Thymus (tissue), 14 donors: ENCODE measurements at places on chromosomes 3 and 15.

- H3K27me3 ChIP-seq, result no peaks in the 10 kb centered on the region
- no peak overlapping the region for H3K4me3 ChIP-seq
- H3K36me3 ChIP-seq, result no peaks in the 10 kb centered on the region
- H3K4me1 ChIP-seq, result no peaks in the 10 kb centered on the region
- DNase-seq, result no peak
Measured at GRCh38 chr15:75666823-75667501, 19.2 kb downstream of the SNX33 start.

DNA sequence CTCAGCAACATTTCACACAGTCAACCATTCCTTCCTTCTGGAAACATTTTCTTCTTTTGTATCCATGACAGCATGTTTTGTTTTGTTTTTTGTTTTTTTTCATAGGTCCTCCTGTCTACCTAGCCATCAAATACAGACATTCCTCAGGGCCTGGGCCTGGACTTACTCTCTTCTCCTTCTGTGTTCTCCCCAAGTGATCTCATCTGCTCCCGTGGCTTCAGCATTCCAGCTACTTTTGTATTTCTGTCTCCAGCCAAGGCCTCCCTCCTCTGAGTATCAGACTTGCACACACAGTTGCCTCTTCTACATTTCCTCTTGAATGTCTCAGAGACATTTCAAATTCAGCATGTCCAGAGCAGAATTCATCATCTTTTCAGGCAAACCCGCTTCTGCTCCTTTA, 82.4 kb downstream of the HCN4 start:
- H3K4me3 ChIP-seq, result no peak overlapping the region
- H3K4me1 ChIP-seq, result no peaks in the 10 kb centered on the region
- no peaks in the 10 kb centered on the region for H3K27me3 ChIP-seq
- H3K36me3 ChIP-seq, result no peaks in the 10 kb centered on the region

GRCh38 chr15:80984856-80985255, 4.8 kb downstream of the MESD start:
- peaks cover 22% of the 10 kb centered on the region for H3K4me1 ChIP-seq
- no peaks in the 10 kb centered on the region for H3K27me3 ChIP-seq
- peaks cover 10% of the 10 kb centered on the region for H3K36me3 ChIP-seq
- H3K4me3 ChIP-seq, result no peak overlapping the region

- H3K27ac ChIP-seq, result no peak overlapping the region
- H3K4me3 ChIP-seq, result no peak overlapping the region
- no peak for DNase-seq
- no peaks in the 10 kb centered on the region for H3K27me3 ChIP-seq
- H3K36me3 ChIP-seq, result no peaks in the 10 kb centered on the region
- H3K4me1 ChIP-seq, result no peaks in the 10 kb centered on the region
Measured at GRCh38 chr3:29334706-29335105, 53.8 kb downstream of the RBMS3 start.

DNA sequence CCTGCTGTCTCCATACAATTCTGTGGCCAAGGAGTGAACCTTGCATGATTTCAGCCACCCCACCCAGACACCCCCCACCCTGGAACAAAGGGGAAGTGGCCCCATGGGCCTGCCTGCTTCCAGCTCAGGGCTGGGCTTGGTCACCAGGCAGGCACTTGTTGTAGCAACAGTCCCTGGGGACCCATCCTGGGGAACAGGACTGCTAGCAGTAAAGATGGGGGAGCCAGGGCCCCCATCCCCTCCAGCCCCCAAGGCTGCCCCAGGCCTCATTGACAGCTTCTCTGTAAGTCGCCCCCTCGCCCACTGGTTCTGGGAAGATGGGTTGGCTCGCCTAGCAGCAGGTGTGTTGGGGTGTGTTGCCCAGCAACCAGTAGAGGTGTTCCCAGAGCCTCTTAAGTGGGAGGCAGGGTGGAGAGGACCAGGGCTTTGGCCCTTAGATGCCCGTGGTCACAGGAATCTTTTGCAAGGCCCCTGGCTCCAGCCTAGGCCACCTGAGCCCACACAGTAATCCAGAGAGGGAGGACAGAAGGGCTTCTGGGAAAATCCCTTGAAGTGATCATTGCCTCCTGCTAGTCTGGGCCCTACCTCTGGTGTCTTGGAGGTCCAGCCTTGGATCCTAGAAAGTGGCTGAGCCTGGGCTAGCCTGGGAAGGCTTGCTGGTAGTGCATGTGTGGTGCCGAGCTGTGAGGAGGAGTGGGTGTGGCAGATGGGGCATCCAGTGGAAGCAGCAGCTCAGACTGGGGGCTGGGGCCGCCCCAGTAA, 48.9 kb downstream of the CYP11A1 start:
- no peak overlapping the region for H3K4me3 ChIP-seq
- H3K27me3 ChIP-seq, result no peaks in the 10 kb centered on the region
- no peak overlapping the region for H3K27ac ChIP-seq
- no peaks in the 10 kb centered on the region for H3K36me3 ChIP-seq
- H3K4me1 ChIP-seq, result peaks cover 68% of the 10 kb centered on the region

DNA sequence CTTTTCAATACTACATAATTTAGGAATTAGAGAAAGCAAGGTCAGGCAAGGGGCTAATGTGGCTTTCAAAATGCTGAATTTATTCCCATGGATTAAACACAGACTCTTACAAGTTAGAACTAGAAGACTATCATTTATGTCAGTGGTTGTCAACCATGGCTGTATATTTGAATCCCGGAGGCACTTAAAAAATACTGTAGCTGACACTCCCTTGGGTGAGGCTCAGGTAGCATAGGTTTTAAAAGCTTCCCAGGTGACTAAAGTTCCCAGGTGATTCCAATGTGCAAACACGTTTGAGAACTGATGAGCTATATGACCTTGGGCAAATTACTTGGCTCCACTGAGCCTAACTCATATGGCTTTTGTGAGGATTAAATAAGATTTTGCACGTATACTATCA, 29.6 kb downstream of the AAGAB start:
- no peak overlapping the region for H3K27ac ChIP-seq
- no peaks in the 10 kb centered on the region for H3K4me1 ChIP-seq
- no peaks in the 10 kb centered on the region for H3K36me3 ChIP-seq
- DNase-seq, result no peak
- H3K4me3 ChIP-seq, result no peak overlapping the region

- no peak overlapping the region for H3K4me3 ChIP-seq
- no peaks in the 10 kb centered on the region for H3K4me1 ChIP-seq
- H3K36me3 ChIP-seq, result no peaks in the 10 kb centered on the region
- DNase-seq, result peak; percentile 30
Measured at GRCh38 chr3:40179016-40179415, 130.5 kb upstream of the EIF1B start.

DNA sequence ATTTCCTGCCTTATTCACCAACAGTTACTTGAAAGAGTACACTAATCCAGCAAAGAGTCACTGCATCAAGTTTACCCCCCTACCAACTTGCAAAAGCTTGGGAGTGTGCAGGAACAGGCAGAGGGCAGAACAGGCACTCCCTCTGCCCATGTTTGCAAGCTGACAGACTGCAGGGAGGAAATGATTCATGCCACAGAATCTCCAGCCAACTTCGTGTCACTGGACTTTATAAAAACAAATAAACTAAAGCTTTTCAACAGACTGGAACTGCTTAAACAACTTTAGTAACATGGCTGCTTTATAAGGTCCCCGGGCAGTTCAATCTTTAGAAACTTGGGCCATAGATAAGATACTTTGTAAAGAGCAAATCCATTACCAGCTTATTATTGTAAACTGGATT, 129.5 kb downstream of the THRB start:
- no peaks in the 10 kb centered on the region for H3K27me3 ChIP-seq
- no peaks in the 10 kb centered on the region for H3K4me1 ChIP-seq
- H3K4me3 ChIP-seq, result no peak overlapping the region
- DNase-seq, result no peak
- no peak overlapping the region for H3K27ac ChIP-seq
- no peaks in the 10 kb centered on the region for H3K36me3 ChIP-seq

GRCh38 chr15:64865998-64866520, 24.3 kb downstream of the PLEKHO2 start:
- no peaks in the 10 kb centered on the region for H3K27me3 ChIP-seq
- DNase-seq, result no peak
- peaks cover 48% of the 10 kb centered on the region for H3K36me3 ChIP-seq

DNA sequence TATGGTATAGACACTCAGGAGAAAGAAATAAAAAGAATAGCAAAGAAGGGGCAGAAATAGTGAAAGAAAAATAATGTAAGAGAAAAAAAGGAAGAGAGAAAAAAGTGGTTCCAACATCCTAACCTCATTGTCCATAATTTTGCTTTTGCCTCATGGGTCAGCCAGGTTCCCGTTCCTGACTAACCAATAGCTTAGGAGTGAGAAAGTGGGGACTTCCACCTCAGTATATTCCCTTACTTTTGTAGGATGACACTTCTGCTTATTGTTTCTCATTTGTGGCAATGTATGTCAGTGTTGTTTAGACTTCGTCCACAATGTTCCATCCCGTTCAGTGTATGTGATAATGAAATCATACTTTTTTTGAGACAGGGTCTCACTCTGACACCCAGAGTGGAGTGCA, 9.3 kb upstream of the SLC12A8 start:
- no peak overlapping the region for H3K27ac ChIP-seq
- no peak for DNase-seq
- H3K36me3 ChIP-seq, result no peaks in the 10 kb centered on the region
- no peaks in the 10 kb centered on the region for H3K4me1 ChIP-seq
- no peak overlapping the region for H3K4me3 ChIP-seq
- H3K27me3 ChIP-seq, result no peaks in the 10 kb centered on the region

DNA sequence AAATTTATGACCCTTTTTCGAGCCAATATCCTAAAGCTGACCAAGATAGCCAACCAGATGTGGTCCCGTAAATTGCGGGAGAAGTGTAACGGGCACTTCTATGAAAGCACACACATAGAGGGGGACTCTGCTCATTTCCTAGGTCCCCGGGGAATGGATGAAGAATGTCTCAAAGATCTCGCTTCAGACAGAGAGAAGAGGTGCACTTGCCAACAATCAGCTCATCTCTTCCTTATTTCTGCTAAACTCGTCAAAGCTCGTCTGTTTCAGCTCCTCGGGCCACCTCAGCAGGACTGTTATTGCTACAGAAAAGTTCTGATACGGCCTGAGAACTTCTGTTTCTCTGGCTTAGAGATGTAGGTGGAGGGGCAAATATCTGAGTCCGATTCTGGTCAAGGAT, 71.8 kb downstream of the TM2D3 start:
- H3K4me1 ChIP-seq, result no peaks in the 10 kb centered on the region
- H3K36me3 ChIP-seq, result no peaks in the 10 kb centered on the region

- H3K4me3 ChIP-seq, result no peak overlapping the region
- H3K27me3 ChIP-seq, result no peaks in the 10 kb centered on the region
- H3K36me3 ChIP-seq, result no peaks in the 10 kb centered on the region
- no peak for DNase-seq
- no peak overlapping the region for H3K27ac ChIP-seq
- no peaks in the 10 kb centered on the region for H3K4me1 ChIP-seq
Measured at GRCh38 chr3:41915353-41915752, 46.5 kb downstream of the ULK4 start.

GRCh38 chr3:65928110-65928509, 110.6 kb downstream of the MAGI1 start:
- no peaks in the 10 kb centered on the region for H3K4me1 ChIP-seq
- DNase-seq, result no peak
- H3K4me3 ChIP-seq, result no peak overlapping the region
- no peaks in the 10 kb centered on the region for H3K27me3 ChIP-seq

GRCh38 chr3:31422237-31422636, 110.5 kb upstream of the STT3B start:
- no peak overlapping the region for H3K27ac ChIP-seq
- no peaks in the 10 kb centered on the region for H3K27me3 ChIP-seq
- DNase-seq, result no peak
- no peaks in the 10 kb centered on the region for H3K4me1 ChIP-seq
- no peak overlapping the region for H3K4me3 ChIP-seq

DNA sequence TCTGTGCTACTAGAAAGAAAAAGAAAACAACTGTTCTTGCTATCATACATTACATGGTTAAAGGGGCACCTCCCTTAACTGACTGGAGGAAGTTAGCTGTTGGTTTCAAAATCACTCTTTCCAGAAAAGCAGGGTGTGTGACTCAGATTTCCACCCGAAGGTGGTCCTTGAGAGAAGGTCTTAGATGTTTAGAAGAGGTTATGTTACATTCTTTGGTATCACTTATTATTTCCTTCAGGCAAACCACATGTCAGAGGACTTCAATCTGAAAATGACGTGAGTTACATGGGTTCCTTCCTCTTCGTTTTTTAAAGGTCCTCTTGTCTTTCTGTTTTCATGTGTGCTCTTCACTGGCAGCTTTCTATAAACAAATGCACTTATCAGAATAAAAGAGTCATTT, 307.9 kb upstream of the CBLB start:
- H3K27ac ChIP-seq, result no peak overlapping the region
- H3K27me3 ChIP-seq, result no peaks in the 10 kb centered on the region
- no peaks in the 10 kb centered on the region for H3K4me1 ChIP-seq
- H3K4me3 ChIP-seq, result no peak overlapping the region

DNA sequence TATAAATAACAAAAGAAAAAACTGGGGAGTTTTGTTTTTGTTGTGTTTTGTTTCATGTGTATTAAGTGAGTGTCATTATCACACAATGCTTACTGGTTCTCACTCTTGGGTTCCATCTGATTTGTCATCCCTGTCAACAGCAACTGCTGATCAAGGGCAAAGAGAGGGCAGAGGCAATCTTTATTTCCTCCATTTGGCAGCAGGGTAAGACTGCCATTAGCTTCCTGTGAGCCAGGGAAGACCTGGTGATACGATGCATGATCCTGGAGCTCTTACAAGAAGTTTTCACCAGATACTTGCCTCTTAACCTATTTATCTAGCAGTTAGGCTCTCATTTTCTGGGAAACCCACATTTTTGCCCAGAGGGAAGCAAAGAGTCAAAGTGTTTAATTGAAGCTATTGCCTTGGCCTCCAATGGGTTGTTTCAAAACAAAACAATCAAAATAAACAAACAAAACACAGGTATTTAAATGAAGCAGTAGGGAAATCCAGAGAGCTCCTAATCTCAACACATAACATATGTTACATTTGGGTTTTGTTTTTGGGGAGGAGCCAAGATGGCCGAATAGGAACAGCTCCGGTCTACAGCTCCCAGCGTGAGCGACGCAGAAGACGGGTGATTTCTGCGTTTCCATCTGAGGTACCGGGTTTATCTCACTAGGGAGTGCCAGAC, 529.8 kb downstream of the MAGI1 start:
- no peaks in the 10 kb centered on the region for H3K4me1 ChIP-seq
- no peak overlapping the region for H3K4me3 ChIP-seq
- no peaks in the 10 kb centered on the region for H3K36me3 ChIP-seq
- no peaks in the 10 kb centered on the region for H3K27me3 ChIP-seq

- H3K27ac ChIP-seq, result no peak overlapping the region
- H3K27me3 ChIP-seq, result no peaks in the 10 kb centered on the region
- no peak for DNase-seq
- H3K4me3 ChIP-seq, result no peak overlapping the region
Measured at GRCh38 chr3:81565041-81565440, 196.4 kb downstream of the GBE1 start.

GRCh38 chr15:45641374-45641781, 6.5 kb downstream of the SQOR start:
- H3K27me3 ChIP-seq, result no peaks in the 10 kb centered on the region
- no peak overlapping the region for H3K27ac ChIP-seq
- no peak overlapping the region for H3K4me3 ChIP-seq
- DNase-seq, result no peak
- peaks cover 12% of the 10 kb centered on the region for H3K4me1 ChIP-seq
